EL (cell line): ENCODE measurements at places on chromosomes 4 and X.

DNA sequence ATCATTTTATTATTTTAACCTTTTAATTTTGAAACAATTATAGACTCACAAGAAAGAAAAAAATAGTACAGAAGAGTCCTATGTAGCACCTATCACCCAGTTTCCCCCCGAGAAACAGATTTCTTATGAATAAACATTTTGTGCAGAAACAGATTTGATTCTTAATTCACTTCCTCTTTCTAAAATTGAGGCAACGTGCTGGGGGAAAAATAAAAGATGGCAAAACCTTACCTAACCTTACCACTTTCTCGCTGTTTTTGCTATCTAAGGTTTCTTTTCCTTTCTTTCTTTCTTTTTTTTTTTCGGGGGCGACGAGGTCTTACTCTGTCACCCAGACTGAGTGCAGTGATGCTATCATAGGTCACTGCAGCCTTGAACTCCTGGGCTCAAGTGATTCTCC, 4.3 kb upstream of the CLNK start:
- no peak for DNase-seq

- DNase-seq: no peak
Measured at GRCh38 chr4:139163806-139164206, 13.2 kb downstream of the ELF2 start.

DNA sequence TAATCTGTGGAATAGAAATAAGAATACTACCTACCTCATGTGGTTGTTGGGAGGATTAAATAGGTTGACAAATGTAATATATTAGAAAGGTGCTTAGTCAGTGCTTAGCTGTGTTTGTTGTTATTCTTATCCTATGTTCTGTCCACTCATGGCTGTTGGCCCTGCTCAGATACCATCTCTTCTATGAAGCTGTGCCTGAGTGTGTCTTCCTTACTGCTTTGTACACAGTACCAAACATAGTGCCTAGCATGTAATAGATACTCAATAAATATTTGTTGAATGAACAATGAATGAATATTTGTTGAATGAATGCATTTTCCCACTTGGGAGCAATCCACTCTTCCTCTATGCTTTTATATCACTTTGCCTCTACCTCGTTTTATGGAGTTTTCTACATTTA, 57.2 kb downstream of the NHS start:
- no peak for DNase-seq

DNA sequence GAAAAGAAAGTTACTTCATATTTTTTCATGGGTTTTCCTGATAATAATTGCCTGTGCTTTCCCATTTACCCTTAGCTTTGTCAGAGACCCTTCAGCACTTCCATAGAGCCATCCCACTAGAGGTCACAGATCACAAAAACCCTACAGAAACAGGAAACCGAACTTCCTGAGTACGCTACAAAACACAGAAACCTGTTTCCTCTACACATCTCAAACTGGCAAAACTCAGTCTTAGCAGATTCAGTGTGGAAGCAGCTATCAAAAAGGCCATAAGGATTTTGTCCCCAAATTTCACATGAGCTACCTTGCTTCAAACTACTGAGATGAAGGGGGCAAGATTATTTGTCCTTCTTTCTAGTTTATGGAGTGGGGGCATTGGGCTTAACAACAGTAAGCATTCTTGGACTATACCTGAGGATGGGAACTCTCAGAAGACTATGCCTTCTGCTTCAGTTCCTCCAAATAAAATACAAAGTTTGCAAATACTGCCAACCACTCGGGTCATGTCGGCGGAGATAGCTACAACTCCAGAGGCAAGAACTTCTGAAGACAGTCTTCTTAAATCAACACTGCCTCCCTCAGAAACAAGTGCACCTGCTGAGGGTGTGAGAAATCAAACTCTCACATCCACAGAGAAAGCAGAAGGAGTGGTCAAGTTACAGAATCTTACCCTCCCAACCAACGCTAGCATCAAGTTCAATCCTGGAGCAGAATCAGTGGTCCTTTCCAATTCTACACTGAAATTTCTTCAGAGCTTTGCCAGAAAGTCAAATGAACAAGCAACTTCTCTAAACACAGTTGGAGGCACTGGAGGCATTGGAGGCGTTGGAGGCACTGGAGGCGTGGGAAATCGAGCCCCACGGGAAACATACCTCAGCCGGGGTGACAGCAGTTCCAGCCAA, at the start of gene MMRN1:
MMRN1 (plus strand) TSS at position 206 of the 902 bp plus-strand sequence; CDS start at position 324, 118 bp downstream.
- DNase-seq: no peak

DNA sequence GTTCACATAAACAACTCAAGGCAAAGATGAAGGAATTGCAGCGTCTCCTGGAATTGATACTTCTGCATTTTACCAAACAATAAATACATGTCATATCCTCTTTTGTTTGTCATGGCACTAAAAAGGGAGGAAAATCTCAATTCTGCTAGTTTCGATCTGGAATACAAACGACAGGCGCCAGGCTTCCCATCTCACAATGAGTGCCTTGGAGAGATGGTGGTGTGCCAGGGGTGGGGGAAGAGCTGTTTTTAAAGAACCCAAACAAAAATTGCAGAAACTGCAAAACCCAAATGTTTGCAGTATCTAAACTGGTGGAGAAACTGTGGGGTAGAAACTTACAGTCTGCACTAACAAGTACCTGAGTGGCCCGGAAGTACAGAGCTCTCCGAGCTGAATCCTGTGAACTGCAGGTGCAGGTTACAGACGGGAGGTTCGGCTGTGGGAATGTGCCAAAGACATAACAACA, 53.0 kb upstream of the KLF3 start:
- no peak for DNase-seq

DNA sequence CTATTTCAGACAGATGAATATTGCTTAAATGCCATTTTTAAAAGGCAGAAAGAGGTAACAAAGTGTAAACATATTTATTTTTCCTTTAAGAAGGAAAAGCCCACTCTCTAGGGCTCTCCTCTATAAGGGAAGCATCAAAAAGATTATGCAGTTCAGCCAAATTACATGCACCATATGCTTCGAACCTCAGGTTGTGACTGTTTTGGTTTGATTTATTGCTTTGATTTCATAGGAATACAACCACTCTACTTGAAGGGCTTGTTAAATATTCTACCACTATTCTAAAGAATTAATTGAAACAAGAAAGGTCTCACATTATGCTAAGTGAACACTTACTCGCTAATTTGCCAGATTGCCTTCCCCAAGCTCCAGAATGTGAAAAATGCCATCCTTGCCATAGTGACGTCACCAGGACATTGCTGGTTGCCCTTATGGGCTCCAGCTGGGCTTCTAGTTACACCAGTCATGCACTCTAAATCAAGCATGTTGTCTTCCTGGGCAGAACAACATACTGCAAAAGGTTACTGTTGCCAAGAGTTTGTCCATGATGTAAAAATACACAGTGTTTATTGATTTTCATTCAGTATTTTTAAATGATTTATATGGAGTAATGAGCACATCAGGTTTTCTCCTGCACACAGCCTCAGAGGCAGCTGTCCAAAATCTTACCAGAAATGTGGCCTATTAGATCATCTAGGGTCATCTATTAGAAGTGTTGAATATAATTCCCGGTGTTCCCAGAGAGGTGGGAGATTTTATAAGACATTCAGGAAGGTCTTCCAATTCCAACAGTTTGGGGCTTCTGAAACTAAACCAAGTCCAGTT, 164.4 kb upstream of the RAPGEF2 start:
- DNase-seq: peak; percentile 72

GRCh38 chr4:108567831-108568230, 52.5 kb upstream of the RPL34 start:
- DNase-seq: no peak
